Activated CD4-positive, alpha-beta T cell treated with anti-CD3 and anti-CD28 coated beads for 24 hours (primary cell): ENCODE measurements at places on chromosomes 4 and X.

DNA sequence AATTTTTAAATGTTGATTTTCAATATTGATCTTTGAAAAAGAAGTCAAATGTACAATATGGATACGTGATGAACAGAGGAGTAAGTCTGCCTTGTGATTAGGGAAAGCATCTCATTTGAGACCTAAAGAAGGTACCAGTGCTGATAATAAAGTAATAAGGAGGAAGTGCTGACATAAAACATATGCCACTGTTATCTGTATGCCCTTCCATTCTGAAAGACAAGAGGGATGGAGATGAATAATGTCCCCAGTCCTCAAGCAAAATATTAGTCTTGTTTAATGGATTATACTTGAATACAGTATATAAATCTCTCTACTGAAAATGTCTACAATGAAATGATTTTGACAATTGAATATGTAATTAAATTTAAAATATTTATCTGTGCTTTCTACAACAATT lies 58.2 kb downstream of the CCSER1 start:
- no peak for DNase-seq

- DNase-seq = no peak
Observed at GRCh38 chr4:52628543-52628942, 30.6 kb downstream of the USP46 start.

GRCh38 chr4:106315476-106315967 lies 487 bp downstream of the TBCK start:
- peak; percentile 25 for DNase-seq

- DNase-seq = no peak
Observed at GRCh38 chr4:159400558-159401225, 297.8 kb downstream of the RAPGEF2 start.
